Uterine smooth muscle cell (primary cell): ENCODE measurements at places on chromosomes 1 and 21. TPM values are rescaled to one million over a fixed set of nuclear protein-coding genes. Genes with fewer than 3 reads are reported as not detected.

Gene MX2
- total RNA-seq: 0.87 and 1.3 TPM in 2 replicates

Gene ATP1A2
- 0.37 TPM in 1 of 2 replicates, not detected in the other for total RNA-seq

Gene CD1C
- total RNA-seq: 0.12 TPM in 1 of 2 replicates, not detected in the other

Gene CASQ1
- 0.25 TPM in 1 of 2 replicates, not detected in the other for total RNA-seq

Gene C8A
- not detected in 2 replicates for total RNA-seq

Gene SPRR4
- total RNA-seq: not detected in 2 replicates
